Fibroblast of the aortic adventitia (primary cell): ENCODE measurements at places on chromosomes 13 and 19.

DNA sequence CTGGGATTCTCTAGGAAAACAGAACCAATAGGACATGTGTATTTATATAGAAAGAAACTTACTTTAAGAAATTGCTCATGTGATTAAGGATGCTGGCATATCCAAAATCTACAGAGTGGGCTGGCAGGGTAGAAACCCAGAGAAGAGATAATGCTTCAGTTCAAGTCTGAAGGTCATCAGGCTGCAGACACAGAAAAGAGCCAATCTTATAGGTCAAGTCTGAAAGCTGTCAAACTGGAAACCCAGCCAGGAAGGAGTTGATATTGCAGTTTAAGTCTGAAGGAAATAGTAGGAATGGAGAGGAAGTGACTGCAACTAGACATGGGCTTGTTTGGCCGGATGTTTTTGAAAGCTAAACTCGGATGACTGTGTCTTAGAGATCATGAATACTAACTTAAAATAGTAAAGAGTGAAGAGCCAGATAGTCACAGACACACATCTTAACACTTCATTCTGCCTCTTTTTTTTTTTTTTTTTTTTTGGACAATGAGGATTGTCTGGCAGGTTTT is 125.3 kb upstream of the GPC6 start:
- DNase-seq = no peak

DNA sequence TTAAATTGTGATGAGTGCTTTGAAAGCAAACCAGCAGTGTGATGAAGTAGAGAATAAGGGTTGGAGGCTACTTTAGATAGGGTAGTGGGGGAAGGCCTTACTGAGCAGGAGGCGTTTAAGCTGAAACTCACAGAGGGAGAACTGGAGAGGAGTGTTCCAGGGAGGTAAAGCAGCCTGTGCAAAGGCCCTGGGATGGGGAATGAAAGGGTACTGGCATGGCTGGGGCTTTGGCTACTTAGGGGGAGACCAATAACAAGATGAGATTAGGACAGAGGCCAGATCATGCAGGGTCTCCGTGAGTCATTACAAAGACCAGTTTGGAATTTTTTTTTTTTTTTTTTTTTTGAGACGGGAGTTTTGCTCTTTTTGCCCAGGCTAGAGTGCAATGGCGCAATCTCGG is 1.1 kb downstream of the PPP5C start:
- DNase-seq = no peak

- no peak for DNase-seq
These were observed 658.4 kb downstream of the UQCRFS1 start for GRCh38 chr19:28554321-28555091.

DNA sequence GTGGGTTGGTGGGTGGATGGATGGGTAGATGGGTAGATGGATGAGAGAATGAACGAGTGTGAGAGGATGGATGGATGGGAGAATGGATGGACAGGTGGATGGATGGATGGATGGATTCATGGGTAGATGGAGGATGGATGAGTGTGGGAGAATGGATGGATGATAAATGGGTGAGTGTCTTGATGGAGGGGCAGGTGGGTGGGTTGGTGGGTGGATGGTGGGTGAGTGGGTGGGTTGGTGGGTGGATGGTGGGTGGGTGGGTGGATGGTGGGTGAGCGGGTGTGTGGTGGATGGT is 35.4 kb upstream of the ONECUT3 start:
- no peak for DNase-seq

DNA sequence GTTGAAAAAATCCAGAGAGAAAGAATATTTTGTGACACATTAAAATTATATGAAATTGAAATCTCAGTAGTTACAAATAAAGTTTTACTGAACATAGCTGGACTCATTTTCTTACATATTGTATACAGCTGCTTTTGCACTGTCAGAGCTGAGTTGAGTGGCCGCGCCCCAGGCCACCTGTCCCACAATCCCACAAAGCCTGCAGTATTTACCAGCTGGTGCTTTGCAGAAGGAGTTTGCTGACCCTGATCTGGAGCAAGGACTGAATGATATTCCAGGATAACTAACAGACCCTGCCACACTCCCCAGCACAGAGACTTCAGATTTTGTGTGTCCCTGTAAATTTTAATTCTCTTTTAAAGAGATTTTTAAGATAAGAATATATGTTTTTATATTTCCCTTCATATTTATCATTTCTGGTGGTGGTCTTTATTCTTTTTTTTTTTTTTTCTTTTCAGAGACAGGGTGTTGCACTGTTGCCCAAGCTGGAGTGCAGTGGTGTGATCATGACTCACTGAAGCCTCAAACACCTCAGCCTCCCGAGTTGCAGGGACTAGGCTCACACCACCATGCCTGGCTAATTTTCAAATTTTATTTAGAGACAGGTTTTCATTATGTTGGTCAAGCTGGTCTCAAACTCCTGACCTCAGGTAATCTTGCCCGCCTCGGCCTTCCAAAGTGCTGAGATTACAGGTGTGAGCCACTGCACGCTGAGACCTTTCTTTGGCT is 48.5 kb downstream of the TDRD12 start:
- DNase-seq = no peak

DNA sequence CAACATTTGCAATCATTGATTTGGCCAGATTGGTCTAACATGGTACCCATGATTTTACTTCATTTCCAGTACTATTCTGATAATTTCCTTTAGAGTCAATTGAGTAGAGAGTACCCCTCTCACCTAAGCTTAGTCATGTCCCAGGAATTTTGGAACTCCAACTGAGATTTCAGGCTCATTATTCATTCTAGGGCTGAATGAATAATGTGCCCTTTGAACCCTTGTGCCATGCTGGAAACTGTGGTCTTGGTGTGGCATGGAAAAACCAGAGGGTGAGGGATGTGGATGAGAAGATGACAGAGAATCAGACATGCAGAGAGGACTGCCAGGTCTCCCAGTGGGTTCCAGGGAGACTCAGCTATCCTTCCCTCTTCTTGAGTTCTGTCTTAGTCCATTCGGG is 30.2 kb downstream of the ITM2B start:
- DNase-seq = no peak

DNA sequence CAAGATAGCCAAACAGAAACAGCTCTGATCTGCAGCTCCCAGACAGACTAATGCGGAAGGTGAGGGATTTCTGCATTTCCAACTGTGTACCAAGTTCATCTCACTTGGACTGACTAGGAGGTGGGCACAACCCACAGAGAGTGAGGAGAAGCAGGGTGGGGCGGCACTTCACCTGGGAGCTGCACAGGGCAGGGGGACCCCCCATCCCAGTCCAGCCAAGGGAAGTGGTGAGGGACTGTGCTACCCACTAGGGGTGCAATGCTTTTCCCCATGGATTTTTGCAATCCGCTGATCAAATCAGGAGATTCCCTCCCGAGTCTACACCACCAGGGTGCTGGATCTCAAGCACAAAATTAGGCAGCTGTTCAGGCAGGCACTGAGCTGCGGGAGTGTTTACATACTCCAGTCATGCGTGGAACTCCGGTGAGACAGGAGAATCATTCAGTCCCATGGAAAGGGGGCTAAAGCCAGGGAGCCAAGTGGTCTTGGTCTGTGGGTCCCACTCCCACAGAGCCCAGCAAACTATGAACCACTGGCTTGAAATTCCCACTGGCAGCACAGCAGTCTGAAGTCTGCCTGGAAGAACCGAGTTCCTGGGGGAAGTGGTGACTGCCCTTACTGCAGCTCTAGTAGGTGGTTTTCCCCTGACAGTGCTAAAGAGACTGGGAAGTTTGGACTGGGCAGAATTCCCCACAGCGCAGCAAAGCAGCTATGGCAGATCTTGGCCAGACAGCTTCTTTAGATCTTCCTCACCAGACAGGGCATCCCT is 85.1 kb upstream of the UFM1 start:
- no peak for DNase-seq

DNA sequence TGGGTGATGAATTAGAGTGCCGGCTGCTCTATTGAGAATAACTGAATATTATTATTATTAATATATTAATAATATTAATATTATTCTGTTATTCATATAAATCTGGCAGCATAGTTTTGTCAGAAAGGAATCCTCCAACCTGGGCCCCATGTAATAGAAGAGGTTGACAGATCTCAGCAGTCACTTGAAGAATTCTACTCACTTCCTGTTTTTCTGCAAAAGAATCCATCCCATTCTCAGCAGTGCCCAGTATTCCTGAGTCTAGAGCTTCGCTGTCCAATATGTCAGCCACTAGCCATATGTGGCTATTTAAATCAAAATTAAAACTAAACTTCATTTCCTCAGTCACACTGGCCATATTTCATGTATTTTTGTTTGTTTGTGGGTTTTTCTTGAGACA is 72.4 kb upstream of the USPL1 start:
- no peak for DNase-seq
